ENCODE measurements at places on chromosomes 7 and 10.

- no peak for DNase-seq
Observed at GRCh38 chr7:39417642-39418041, 148.6 kb upstream of the YAE1 start.

DNA sequence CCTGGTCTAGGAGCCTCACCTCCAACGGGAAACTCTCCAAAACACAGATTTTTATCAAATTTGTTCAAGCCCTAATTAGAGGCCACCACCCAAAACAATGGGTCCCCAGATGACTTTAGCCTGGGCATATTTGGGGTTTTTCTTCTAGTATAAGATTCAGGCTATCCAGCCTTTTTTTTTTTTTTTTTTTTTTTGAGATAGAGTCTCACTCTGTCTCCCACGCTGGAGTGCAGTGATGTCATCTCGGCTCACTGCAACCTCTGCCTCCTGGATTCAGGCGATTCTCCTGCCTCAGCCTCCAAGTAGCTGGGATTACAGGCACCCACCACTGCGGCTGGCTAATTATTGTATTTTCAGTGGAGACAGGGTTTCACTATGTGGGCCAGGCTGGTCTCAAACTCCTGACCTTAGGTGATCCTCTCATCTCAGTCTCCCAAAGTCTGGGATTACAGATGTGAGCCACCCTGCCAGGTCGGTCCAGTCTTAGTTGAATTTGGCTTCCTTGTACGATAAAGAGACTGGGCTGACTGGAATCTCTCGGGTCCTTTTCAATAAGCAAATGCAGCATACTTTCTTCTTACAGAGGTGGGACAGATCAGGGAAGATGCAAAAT is 91.4 kb upstream of the KLF6 start:
- DNase-seq, result no peak

- no peak for DNase-seq
Observed at GRCh38 chr7:135377171-135377570, 132.7 kb downstream of the CNOT4 start.

GRCh38 chr7:94160719-94161435 is 156.7 kb upstream of the BET1 start:
- no peak for DNase-seq

GRCh38 chr10:8731121-8732095 is 676.9 kb downstream of the GATA3 start:
- no peak for DNase-seq

GRCh38 chr10:112716076-112716475 is 234.0 kb upstream of the TCF7L2 start:
- no peak for DNase-seq

- peak; percentile 54 for DNase-seq
Observed at GRCh38 chr7:105149827-105150226, 135.8 kb downstream of the KMT2E start.

- peak; percentile 54 for DNase-seq
Observed at GRCh38 chr7:69002416-69002815, 595.9 kb upstream of the AUTS2 start.

DNA sequence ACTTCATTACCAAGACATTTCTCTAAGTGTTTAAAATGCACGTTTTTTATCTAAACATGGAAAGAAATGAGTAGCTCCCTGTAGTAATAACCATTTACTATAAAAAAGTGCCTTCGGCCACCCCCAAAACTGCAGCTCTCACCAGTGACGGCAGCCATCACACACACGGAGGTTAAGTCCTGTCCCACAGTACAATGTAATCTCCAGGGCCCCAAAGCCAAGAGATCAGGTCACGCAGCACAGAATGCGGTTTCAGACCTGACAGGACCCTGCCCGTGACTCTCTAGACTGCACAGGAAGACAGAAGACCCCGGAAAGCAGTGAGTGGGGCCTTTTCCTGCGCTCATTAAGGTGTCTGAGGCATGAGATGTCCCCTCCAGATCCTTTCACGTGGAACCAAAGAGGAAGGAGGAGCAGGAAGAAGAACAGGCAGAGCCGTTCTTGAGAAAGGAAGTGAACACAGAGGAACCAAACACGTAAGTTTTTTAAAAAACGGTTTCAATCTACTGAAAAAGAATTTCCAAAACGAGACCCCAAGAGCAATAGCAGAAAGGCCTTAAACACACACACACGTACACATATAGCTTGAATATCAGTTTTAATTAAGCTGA is 125.7 kb downstream of the ZMYND11 start:
- no peak for DNase-seq

- DNase-seq, result no peak
Observed at GRCh38 chr7:106262221-106262881, 22.4 kb downstream of the NAMPT start.

- no peak for DNase-seq
Observed at GRCh38 chr7:128003167-128003566, 28.1 kb downstream of the LRRC4 start.

GRCh38 chr7:128102490-128103291 is 71.5 kb upstream of the LRRC4 start:
- no peak for DNase-seq

GRCh38 chr7:34902182-34902581 is 135.1 kb downstream of the DPY19L1 start:
- DNase-seq, result no peak

DNA sequence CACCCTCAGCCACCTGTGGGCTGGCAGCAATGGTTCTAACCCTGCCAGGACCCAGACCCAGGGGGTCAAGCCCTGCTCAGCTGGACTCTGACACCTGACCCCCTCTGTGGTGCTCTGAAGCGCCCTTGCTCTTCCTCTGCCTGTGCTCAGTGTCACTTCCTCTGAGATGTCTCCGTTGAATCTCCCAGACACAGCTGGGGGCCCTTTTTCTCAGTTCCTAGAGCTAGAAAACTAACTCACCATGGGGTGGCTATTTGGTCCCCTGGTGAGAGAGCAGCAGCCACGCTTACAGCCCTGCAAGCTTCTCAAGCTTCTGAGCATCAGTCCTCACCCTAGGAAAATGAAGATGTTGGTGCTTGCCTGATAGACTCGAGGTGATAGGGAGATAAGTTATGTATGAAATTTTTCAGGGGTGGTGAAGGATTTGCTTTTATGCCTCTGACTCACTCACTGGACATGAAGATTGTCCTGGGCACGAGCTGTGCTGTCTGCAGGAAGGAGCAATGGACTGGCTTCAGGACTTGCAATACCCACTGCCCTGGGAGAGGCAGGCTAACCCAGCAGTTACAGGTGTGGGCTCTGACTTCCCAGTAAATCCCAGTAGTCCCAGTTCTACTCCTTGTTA is 29.6 kb downstream of the COL13A1 start:
- peak; percentile 54 for DNase-seq

GRCh38 chr10:7397049-7398035 is 13.5 kb downstream of the SFMBT2 start:
- no peak for DNase-seq

- no peak for DNase-seq
Observed at GRCh38 chr7:92075455-92076158, 58.7 kb downstream of the CYP51A1 start.

DNA sequence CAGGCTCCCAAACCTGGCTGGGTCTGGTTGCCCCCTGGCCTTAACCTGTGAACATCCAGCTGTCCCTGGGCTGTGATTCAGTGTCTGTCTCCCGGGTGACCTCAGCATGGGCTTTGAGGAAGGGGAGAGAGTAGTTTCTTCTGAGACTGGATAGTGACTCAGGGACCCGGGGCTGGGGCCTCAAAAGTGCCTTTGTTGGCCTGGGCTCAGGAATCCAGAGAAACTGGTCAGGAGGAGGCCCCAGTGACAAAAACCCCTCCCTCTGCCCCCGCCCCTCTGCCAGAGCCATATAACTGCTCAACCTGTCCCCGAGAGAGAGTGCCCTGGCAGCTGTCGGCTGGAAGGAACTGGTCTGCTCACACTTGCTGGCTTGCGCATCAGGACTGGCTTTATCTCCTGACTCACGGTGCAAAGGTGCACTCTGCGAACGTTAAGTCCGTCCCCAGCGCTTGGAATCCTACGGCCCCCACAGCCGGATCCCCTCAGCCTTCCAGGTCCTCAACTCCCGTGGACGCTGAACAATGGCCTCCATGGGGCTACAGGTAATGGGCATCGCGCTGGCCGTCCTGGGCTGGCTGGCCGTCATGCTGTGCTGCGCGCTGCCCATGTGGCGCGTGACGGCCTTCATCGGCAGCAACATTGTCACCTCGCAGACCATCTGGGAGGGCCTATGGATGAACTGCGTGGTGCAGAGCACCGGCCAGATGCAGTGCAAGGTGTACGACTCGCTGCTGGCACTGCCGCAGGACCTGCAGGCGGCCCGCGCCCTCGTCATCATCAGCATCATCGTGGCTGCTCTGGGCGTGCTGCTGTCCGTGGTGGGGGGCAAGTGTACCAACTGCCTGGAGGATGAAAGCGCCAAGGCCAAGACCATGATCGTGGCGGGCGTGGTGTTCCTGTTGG is at the start of gene CLDN4:
CLDN4 (plus strand) TSS at position 316 of the 903 bp plus-strand sequence; CDS start at position 522, 206 bp downstream.
- DNase-seq, result no peak

- peak; percentile 74 for DNase-seq
Observed at GRCh38 chr7:85185424-85186082, 1.3 kb downstream of the SEMA3D start.

DNA sequence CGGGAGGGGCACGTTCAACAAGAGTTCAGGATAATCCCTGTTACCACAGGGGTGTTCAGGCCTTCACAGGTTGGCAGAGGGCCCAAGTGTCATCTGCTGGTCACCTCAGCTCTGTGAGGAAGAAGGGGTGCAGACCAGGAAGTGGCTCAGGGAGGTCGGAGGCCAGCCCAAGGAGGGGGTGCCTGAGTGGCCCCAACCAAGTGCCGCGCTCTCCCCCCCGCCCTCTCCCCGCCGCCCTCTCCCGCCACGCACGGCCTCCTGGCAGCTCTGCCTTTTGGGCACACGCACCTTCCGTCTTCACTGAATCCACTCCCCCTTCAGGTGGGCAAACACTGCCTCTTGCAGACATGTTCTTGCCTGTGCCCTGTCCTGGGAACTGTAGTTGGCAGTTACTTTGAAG is 245.2 kb downstream of the PAXIP1 start:
- no peak for DNase-seq

- no peak for DNase-seq
Observed at GRCh38 chr7:130909161-130909836, 175.3 kb upstream of the KLF14 start.

DNA sequence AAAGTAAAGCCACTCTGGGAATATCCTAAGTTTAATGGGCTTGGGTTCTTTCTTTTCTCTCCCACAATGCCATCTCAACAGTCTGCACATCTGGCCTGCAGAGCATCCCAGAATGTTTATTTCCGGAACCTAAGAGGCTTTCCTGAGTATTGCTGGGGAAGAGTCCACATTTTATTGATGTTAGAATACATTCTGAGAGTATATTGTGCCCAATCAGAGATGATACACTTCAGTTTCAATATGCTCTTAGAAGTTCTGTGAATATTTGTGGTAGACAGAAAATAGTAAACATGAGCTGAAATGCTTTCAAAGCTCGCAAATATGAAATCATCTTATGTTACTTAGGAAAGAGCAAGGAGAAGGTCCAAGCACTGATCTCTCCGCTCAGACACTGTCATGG is 200.6 kb downstream of the TWIST1 start:
- DNase-seq, result peak; percentile 61

DNA sequence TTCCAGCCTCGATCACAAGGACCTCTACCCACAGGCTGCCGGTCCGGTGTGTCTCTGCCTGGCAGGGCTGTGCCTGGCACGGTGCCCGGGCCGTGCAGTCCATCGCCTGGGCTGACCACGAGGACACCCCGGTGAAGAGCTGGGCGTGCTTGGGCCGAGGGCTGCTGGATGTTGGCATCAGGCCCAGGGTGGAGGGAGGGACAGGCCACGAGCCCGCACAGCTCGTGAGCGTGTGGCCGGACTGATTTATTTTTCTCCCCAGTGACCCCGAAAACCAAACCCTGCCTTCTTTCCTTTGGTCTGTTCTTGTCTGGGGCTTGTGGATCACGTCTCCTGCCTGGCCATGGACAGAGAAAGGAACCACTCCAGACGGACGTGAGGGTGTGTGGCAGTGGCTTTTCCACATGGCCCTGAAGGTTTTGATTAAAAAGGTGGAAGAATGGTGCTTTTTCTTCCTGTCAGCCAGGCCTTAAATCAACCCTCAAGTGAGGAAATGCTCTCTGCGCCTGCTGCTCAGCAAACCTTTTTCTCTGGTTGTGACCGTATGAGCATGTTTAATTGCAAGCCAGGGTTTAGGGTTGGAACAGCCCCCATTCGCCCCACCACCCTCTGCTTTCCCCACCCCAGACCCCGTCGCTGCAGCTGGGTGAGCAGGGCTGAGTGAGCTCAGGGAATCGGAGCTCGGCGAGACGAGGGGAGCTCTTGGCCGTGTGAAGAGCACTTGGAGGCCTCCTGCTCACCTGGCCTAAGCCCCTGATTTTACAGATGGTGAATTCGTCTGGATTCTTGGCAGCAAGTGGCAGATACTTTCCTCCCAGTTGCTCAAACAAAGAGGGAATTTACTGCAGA is 130.1 kb downstream of the RGS10 start:
- DNase-seq, result peak; percentile 56

- DNase-seq, result no peak
Observed at GRCh38 chr7:36016648-36017047, 136.4 kb upstream of the EEPD1 start.

- DNase-seq, result peak; percentile 95
Observed at GRCh38 chr7:149460493-149461277, at the start of gene ZNF777. ZNF777 (minus strand) TSS chr7:149461062; CDS start chr7:149456022, 5,040 bp downstream.

- DNase-seq, result peak; percentile 27
Observed at GRCh38 chr10:108801775-108802517, 1121.4 kb downstream of the XPNPEP1 start.

- DNase-seq, result no peak
Observed at GRCh38 chr7:148108381-148108780, 482.2 kb upstream of the C7orf33 start.

- DNase-seq, result no peak
Observed at GRCh38 chr10:96339383-96339782, 19.4 kb downstream of the OPALIN start.

DNA sequence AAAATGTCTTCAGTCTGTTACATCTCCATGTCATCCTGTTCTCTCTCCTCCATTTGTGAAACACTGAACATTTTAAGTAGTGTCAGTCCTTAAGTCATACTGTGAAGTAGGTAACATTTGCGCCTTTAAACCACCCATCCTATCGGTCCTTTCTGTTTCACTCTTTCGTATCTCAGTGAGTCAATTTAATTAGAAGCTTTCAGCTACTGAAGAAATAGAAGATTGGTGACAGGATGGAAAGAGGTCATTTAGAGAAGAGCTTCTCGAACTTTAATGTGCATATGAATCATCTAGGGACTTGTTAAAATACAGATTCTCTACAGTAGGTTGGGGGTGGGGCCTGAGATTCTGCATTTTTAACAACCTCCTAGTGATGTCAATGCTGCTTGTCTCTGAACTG is 113.4 kb downstream of the SRI start:
- no peak for DNase-seq

DNA sequence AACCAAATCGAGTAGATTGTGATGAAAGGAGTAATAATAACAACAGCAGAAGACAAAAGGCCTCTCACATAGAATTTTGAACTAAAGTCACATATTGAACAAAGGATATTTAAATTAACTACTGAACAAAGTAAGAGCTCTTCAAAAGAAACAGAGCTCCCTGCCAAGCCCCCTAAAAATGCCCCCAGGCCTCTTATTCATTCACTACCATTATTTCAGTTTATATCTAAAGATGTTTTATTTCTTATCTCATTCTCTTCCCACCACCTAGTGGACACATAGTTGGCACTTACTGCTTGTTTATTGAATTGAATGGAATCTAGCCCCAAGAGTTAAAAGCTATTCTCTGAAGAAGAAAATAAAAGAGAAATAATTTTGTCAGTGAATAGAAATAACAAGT is 37.4 kb downstream of the VCL start:
- no peak for DNase-seq

GRCh38 chr7:97422046-97422445 is 304.5 kb downstream of the SDHAF3 start:
- DNase-seq, result no peak

- DNase-seq, result no peak
Observed at GRCh38 chr10:33056828-33057596, 99.0 kb upstream of the ITGB1 start.

All from AG08395 (cell line).